DND-41 (cell line): ENCODE measurements at places on chromosomes 5 and 9.

DNA sequence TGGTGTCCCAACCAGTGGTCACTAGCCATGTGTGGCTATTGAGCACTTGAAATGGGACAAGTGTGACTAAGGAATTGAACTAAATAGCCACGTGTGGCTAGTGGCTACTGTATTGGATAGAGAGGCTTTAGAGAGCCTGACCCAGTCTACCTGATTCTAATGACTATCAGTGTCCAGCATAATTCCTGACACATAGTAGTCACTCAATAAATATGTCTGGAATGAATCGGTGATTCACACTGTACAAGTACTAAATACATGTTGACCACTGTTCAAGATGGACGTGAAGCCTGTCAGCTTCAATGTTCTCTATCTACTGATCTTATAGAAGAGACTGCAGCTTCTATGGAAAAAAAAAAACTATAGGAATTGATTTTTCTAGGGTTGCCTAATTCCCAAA is 57.7 kb upstream of the MAST4 start:
- DNase-seq, result no peak

GRCh38 chr5:5192681-5193080 is 52.6 kb downstream of the ADAMTS16 start:
- no peak for DNase-seq

- no peak for DNase-seq
Measured at GRCh38 chr9:34540827-34541226, 18.0 kb upstream of the ENHO start.

GRCh38 chr5:28809811-28810750 is 1771.7 kb upstream of the CDH9 start:
- DNase-seq, result no peak

- no peak for DNase-seq
Measured at GRCh38 chr5:52811067-52811749, 23.5 kb downstream of the ITGA1 start.

GRCh38 chr9:98356953-98357690 is 101.7 kb upstream of the TBC1D2 start:
- no peak for DNase-seq

DNA sequence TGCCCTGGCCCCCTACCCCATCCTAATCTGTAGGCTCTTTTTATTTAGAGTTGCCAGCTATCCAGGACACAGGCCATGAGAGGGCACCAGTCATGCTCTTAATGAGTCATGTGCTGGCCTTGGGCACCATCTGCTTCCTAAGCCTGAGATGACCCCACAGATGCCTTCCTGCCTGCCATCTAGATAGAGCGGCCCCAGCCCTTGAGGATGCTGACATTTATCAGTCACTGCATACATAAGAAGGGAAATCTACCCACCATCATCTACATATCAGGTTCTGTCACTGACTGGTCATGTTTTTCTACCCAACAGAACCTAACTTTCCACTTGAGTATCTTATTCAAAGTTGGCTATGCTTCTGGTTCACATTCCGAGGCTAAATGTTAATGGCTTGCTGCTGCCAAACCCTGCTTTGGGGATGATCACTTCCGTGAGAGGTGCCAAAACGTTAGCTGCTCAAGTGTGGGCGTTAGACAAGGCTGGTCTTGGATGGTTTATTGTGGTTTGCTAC is 49.9 kb upstream of the TTC23L start:
- no peak for DNase-seq

GRCh38 chr5:89043676-89044075 is 160.7 kb upstream of the MEF2C start:
- no peak for DNase-seq
